ENCODE measurements at places on chromosomes 6 and 20.
A peak's percentile ranks its signal among the peaks of the same experiment; 100 is the strongest.

DNA sequence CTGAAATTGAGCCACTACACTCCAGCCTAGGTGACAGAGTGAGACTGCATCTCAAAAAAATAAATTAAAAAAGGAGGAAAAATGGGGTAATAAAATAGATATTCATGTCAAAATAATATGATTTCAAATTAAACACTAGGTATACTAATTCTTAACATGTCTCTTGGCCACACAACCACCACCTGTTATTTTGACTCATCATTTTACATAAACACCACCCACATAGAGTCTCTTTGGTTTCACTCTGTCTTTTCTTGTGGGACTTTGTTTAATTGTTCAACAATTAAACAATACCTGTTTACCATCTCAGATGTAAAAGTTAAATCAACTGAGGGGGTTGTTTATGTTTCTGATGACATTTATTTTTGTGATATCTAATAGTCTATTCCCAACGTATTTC is 476.8 kb upstream of the ADGRB3 start:
- DNase-seq = no peak

GRCh38 chr20:12315652-12316051 is 398.0 kb downstream of the BTBD3 start:
- no peak for DNase-seq

- no peak for DNase-seq
These were observed 2.3 kb upstream of the SNRNP48 start for GRCh38 chr6:7587631-7588100.

- no peak for DNase-seq
These were observed 9.1 kb downstream of the YTHDF1 start for GRCh38 chr20:63206878-63207277.

DNA sequence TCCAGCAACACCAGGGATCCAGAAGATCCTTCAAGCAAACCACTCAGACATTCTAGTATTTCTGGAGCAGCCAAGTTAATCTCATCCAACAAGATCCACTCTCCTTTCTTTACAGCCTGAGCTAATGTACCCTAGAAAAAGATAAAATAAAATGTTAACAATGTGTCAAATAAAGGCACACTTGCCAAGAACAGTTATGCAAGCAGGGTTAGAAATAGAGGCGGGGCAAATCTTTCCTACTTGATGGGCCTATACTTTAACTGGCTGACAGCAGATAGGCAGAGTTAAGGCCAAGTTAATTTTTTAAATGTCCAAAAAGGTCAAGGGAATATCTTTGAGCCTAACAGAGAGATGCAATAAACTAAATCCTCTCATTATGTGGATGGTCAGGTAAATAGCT is 60.8 kb downstream of the MDN1 start:
- no peak for DNase-seq

DNA sequence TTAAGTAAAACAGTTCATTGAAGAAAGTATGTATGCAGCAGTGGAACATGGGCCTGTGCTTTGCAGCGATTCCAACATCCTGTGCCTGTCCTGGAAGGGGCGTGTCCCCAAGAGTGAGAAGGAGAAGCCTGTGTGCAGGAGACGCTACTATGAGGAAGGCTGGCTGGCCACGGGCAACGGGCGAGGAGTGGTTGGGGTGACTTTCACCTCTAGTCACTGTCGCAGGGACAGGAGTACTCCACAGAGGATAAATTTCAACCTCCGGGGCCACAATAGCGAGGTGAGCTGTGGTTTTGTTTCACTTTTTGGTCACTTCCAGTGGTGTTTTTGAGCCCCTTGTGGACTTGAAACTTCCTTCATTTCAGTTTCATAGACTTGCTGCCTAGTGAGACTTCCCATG is 1.7 kb downstream of the TULP4 start:
- DNase-seq = no peak

GRCh38 chr6:158684745-158685324 is 35.0 kb downstream of the SYTL3 start:
- DNase-seq = no peak

- DNase-seq = no peak
These were observed 28.7 kb downstream of the LAMA4 start for GRCh38 chr6:112225691-112226090.

DNA sequence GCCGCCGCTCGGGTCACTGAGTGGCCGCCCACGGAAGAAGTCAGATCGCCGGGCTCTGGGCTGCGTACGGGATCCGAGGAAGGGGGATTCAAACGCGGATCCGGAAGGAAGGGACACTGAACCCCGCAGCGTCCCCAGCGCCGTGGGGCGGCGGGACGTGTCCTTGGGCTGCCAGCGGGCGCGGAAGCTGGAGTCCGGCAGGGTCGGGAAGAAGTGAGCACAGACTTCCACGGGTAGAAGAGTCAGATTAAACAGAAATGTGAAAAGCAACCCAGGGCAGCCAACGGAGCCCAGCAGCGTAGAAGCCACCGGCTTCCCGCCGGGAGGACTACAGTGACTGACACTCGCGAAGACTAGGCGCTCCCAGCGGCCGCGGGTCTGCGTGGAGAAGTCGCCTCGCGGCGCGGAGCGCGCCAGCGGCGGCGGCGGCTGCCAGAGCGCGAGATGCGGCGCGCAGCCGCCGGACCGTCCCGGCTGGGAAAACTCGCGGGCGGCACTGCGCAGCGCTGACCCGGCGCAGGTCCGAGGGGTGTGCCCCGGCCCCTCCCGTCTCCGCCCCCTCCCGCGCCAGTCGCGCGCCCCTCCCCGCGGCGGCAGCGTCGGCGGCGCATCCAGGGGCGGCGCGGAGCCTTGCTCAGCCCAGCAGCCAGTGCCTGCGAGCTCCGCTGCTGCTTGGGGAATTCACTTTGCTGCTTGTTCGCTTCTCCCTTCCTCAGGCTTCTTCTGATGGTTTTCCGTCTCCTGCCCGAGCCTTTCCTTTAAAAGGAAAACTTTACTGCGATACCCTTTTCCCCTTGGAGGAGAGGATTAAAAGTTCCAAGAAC is at the start of gene SAMD5:
Gene SAMD5, plus strand, starts transcription at position 649 of the 824 bp plus-strand sequence. CDS start 239 bp downstream, outside the sequence.
- no peak for DNase-seq

GRCh38 chr6:114398481-114398880 is 55.7 kb upstream of the HS3ST5 start:
- DNase-seq = no peak

GRCh38 chr6:137880746-137881521 is 13.9 kb downstream of the TNFAIP3 start:
- no peak for DNase-seq

GRCh38 chr6:112231594-112232060 is 22.7 kb downstream of the LAMA4 start:
- peak; percentile 34 for DNase-seq

DNA sequence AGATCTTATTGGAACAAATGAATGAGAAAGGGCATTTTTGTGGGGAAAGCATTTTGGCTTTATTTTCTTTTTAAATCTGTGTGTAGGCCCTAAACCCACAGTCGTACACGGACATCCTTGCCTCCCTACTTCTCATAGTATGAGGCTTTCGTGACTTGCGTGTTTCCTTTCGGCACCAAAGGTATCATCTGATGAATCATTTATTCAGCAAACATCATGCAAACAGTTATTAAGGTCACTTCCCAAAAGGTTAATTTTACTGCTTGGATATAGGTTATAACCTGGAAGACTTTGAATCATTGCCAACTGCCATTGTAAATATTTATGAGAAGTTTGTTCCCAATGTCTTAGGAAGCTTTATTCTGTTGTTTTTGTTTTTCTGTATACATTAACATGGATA is 15.1 kb upstream of the SLC22A2 start:
- DNase-seq = no peak

- no peak for DNase-seq
These were observed 832.3 kb upstream of the ADGRB3 start for GRCh38 chr6:67802771-67803170.

- no peak for DNase-seq
These were observed 91.0 kb upstream of the MCHR2 start for GRCh38 chr6:100084991-100085364.

DNA sequence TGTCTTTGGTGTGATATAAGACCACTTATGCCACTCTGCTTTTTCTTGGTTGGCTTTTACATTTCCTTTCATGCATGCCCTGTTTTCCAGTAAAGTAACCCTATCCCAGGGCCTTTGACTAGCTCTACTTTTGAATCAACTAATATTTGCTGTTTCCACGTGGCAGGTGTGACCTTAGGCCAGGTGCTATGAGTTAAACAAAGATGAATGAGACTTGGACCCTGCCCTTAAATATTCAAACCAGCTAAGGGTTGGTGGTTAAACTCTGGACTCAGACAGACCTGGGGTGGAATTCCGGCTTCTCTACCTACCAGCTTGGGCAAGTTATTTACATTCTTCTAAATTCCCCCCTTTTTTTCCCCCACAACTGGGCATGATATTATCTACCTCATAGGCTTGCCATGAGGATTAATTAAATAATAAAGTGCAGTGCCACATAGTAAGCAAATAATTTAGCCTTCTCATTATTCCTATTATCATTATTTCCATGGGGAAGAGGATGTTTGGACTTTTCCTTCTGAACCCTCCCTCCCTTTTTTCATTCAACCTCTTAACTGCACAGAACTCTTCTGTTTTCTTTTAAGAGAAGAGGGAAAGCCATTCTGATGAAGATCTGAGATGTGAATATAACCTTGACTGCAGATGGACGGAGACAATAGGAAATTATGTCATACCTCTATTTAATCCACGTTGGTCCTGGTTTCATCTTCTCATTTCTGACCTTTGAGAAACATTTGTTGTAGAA is 143.6 kb upstream of the TNFAIP3 start:
- no peak for DNase-seq

- no peak for DNase-seq
These were observed 25.4 kb upstream of the FOXF2 start for GRCh38 chr6:1363729-1364572.

GRCh38 chr6:139068846-139069245 is 40.3 kb downstream of the ABRACL start:
- DNase-seq = no peak

GRCh38 chr20:64210656-64211369 is 44.7 kb upstream of the PCMTD2 start:
- no peak for DNase-seq

- peak; percentile 97 for DNase-seq
These were observed at the start of gene FOXA2 for GRCh38 chr20:22584522-22584921. FOXA2 (minus strand) TSS chr20:22584572; CDS start chr20:22584278, 294 bp downstream.

- no peak for DNase-seq
These were observed 67.5 kb upstream of the EDN1 start for GRCh38 chr6:12222405-12223366.

DNA sequence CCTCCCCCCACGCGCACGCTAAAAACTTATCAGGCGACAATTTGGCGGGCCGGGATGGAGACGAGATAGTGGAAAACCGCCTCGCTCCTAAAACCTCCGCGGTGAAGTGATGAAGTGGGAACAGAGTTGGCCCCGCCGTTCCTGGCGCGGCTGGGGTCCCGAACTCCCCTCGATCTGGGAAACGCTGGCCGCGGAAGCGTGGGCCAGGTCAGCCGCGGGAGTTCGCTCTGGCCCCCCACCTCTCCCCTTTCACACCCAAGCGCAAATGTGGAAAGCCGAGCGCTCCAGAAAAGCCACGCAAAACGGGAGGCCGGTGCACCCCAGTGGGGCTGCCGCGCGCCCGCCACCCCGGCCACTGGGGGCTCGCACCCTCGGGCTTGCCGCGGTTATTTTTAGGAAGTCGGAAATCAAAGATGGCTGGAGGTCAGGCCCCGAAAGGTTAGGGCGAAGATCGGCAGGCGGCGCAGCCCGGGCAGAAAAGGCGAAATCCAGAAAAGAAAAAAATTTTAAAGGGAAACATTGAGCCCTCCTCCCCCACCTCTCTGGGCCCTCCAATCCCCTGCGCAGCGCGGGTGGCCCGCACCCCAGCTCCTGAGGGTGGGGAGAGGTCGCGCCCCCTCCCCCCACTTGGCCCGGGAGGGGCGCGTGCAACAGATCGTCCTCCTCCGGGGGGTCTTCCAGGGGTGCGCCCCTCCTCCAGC is 1.0 kb downstream of the SALL4 start:
- no peak for DNase-seq

DNA sequence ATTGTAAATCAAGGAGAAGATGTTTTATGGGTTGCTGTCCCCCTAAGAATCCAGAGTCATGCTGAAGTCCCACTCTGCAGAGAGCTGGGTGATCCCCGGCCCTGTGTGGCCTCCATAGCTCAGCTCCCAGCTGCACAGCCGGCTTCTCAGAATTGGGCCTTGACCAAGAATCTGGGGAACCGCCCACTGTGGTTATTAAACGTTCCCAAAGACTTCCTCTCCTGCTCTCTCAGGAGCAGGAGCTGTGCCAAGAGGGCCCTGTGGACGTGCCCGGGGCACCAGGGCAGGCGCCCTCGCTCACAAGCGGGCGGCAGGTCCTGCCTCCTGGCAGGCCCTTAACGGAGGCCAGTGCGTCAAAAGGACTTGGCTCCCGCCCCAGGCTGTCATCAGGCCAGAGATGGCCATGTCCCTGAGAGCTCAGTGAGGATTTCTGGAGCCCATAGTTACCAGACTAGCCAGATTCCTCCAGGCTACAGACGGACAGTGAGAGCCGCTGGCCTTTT is 30.4 kb downstream of the ZC3H12D start:
- no peak for DNase-seq

DNA sequence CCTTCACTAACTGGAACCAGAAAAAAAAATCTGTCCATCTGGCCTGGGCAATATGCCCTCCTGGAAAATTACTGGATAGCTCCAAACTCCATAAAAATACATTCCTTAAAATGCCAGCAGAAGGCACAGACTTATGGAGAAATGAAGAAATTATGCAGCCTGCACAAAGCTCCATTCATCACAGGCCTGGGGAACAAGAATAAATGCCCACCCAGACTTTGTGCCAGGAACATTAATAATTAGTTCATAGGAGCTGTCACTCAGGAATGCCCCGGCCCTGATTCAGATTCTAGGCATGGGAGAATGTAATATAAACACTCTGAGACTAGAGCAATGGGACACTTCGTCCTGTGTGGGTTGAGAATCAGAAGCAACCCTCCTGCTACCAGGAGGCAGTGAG is 199.3 kb downstream of the OTOR start:
- DNase-seq = no peak

DNA sequence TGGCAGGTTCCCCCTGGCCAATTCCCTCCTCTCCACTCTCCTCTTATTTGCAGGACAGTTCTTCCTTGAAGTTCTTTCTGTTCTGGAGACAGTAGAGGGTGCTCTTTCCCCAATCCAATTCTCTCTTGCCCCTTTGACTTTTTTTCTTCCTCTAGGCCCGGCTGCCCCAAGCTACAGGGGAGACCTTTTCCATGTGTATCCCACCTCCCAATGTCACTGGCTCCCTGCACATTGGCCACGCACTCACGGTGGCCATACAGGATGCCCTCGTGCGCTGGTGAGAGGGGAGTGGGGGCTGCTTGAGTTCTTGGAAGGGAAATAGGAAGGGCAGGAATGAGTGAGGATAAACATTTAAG is 1.5 kb downstream of the VARS2 start:
- peak; percentile 37 for DNase-seq

All from NCI-H2081 (cell line).